ENCODE measurements at places on chromosomes 13 and 19.

GRCh38 chr13:45137526-45137925 is 17.2 kb downstream of the GTF2F2 start:
- DNase-seq: peak; percentile 61

- DNase-seq: no peak
Observed at GRCh38 chr19:41123716-41124294, 9.6 kb downstream of the CYP2F1 start.

GRCh38 chr13:113916330-113916815 is 52.5 kb upstream of the GAS6 start:
- DNase-seq: peak; percentile 64

DNA sequence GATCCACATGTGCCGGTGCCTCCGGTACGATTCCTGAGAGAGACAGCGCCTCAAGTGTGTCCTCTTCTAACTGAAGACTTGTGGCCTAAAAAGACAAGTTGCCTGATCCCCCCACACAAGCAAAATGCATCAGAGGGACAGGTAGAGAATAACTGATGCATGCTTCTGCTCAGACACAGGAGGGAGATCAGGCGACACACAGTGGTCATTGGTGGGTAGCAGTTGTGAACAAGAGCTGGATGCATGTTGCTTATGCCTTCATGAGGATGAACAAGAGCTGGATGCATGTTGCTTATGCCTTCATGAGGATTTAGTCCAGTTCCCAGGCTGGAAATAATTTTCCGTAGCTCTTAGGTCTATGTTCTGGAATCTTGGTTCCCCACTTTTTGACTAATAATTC is 505.6 kb downstream of the MYO16 start:
- DNase-seq: peak; percentile 51

GRCh38 chr19:30667227-30667626 is 295.0 kb downstream of the ZNF536 start:
- DNase-seq: no peak

DNA sequence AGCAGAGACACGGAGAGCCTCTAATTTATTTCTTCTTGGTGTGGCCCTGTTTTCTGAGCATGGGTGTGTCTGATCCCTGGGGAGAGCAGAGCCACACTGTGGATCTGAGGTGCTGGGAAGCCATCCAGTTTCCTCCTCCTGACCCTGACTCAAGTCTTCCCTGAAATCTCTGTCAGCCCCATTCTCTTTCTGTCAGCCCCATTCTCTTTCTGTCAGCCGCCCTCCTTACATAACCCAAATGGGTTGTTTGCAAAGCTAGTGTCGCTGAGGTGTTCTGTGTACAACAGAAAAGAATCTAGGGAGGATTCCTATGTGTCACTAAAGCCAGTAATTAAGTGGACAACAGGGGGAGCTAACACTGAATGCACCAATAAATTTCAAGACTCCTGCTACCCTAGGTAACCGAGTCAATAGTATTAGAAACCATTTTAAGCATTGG is 50.2 kb downstream of the LRCH1 start:
- peak; percentile 48 for DNase-seq

DNA sequence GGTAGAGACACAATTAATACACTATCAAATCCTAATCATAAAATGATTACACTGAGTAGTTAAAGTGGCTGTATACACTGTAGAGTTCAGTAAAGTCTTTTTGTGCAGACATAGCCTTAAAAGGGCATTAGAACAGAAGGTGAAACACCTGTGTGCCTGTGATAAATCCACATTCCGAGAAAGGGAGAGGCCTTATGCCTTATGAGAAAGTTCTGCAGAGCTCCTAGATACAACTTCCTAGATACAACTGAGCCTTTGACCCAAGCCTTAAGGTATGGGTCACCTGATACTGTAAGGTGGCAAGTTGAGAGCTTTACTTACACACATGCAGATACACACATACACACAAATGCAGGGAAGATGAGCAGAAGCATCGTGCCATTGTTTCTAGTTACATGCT is 6.3 kb downstream of the SERP2 start:
- DNase-seq: no peak

DNA sequence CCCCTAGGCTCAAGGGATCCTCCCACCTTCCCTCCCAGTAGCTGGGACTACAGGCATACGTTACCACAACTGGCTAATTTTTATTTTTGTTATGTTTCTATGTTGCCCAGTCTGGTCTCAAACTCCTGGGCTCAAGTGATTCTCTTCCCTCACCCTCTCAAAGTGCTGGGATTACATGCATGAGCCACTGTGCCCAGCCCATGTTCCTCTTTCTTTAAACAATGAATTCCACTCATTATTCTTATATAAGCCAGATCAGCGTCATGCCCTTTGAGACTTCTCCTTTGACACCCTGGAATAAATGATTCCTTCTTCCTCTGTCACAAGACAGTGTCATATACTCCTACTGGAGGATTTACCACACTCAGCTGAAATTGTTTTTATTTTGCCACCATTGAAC is 519.9 kb upstream of the SPRY2 start:
- no peak for DNase-seq

GRCh38 chr13:44920013-44920412 is 69.3 kb downstream of the NUFIP1 start:
- peak; percentile 17 for DNase-seq

GRCh38 chr19:50768277-50768676 is 2.0 kb upstream of the GPR32 start:
- DNase-seq: no peak

GRCh38 chr19:11552666-11553372 is 6.2 kb downstream of the ELOF1 start:
- no peak for DNase-seq

- DNase-seq: no peak
Observed at GRCh38 chr19:2259336-2259735, 3.1 kb upstream of the JSRP1 start.
